ENCODE measurements at places on chromosomes 2 and 18.

- DNase-seq, result no peak
Observed at GRCh38 chr2:68569604-68570003, 73.8 kb upstream of the PROKR1 start.

DNA sequence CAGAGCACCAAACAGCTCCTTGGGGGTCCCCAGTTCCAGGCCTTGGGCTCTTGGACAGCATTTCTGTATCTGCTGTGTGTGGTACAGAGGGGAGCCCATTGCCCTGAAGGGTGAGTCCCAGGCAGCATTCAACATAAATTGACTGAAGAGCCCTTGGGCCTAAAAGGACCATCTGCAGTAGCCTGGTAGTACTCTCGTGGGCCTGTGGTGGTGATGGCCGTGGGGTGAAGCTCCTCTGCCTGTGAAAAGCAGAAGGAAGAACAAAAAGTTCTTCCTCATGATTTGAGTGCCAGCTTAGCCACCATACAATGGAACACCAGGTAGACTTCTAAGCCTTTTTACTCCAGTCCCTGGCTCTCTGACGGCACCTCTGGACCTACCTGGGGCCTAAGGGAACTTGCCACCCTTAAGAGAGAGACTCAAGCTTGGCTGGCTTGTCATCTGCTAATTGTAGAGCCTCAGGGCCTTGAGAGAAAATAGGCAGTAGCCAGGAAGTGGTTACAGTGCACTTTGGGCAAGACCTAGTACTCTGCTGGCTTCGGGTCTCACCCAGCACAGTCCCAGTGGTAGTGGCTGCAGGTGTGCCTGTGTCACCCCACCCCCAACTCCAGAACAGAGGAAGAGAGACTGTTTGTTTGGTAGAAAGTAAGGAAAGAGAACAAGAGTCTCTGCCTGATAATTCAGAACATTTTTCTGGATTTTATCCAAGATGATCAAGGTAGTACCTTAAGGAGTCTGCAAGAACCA, 84.6 kb upstream of the CERS6 start:
- no peak for DNase-seq

- DNase-seq, result no peak
Observed at GRCh38 chr2:161709428-161709827, 85.2 kb downstream of the SLC4A10 start.

- no peak for DNase-seq
Observed at GRCh38 chr2:15731889-15732271, 140.2 kb downstream of the DDX1 start.

- DNase-seq, result peak; percentile 99
Observed at GRCh38 chr2:64751286-64752260, 97.9 kb upstream of the SERTAD2 start.

GRCh38 chr2:239380831-239381708, 19.8 kb downstream of the HDAC4 start:
- DNase-seq, result no peak

DNA sequence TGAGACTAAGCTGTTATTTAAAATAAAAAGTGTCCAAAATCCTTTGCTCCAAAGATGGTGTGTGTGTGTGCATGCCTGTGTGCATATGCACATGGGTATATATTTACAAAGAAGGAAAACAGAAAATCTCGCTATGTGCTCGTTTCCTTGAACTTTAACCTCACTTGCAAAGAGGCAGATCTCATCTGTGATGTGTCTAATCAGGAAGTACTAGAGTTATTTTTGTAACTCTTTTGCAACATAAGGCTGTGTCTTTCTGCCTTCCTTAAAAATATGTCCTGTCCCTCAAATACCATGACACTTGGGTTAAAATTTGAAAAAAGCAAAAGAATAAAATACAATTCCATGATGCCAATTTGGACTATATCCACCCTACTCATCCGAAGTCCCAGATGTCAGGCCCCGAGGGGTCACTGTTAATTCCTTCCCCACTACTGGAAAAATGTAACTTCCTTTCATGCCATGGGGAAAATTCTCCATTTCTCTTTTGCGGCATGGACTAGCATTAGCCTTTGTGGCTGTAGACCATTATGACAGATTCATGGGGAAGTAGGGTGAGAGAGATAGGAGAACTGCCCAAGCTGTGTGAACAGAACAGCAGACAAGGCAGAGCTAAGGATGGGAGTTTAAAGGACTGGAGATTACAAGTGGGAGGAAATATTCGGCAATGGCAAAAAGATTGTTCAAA, 191.3 kb downstream of the MYO1B start:
- DNase-seq, result no peak

DNA sequence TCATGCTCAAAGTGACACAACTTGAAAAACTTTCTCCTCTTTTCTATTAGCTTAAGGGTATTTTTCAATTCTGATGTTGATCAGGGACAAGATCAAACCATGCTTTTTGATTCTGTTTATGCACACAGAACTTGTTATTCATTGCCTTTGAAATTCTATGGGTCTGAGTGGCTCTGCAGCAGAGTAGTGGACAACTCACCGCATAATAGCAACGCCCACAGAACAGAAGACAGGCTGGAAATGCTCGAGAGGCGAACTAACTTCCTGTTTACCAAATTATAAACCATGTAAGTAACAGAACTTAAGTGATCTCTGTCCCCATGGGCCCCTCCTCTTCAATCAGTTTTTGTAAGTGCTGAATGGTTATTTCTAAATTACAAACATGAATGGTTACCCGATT, 131.2 kb downstream of the CBLN2 start:
- no peak for DNase-seq

All from SHP77 treated with DMSO at 0.1 percent for 48 hours (cell line).